ENCODE measurements at places on chromosomes 2 and 18. TPM values are rescaled to one million over a fixed set of nuclear protein-coding genes. Genes with fewer than 3 reads are reported as not detected.

DNA sequence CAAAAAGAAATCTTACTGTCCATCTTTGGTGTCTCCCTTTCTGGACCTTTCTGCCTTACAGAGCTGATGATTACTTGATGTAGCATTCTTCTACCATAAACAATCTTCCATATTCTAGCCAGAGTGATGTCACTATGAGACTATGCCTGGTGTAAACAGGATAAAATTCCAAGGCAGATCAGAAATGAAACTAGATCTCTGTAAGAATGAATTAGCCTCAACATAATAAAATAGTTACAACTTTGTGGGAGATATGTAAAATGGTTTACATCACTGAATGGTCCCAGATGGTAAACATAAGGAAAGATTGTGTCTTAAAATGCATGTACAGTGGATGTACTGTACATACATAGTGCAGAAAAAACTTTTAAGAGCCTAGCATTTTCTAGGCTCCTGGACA lies 112.3 kb upstream of the ZNF521 start:
- DNase-seq: no peak

DNA sequence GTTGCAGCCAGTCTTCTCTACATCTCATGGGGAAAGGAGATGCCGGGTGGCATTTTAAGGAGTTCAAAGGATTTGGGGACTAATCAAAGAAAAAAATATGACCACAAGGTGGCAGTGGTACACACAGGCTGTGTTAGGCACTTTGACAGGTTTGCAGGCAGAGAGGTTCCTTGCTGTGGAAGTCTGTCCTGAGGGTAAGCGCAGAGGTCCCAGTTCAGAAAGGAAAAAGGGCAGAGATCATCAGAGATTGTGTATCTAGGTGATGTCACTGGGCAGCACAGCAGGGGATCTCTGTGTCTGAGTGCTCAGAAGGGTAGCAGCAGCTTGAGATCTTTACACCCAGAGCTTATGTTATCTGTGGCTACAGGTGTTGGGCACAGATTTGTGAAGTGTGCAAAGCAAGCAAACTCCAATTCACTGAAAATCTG lies 231.4 kb downstream of the LRRTM1 start:
- DNase-seq: peak; percentile 5

DNA sequence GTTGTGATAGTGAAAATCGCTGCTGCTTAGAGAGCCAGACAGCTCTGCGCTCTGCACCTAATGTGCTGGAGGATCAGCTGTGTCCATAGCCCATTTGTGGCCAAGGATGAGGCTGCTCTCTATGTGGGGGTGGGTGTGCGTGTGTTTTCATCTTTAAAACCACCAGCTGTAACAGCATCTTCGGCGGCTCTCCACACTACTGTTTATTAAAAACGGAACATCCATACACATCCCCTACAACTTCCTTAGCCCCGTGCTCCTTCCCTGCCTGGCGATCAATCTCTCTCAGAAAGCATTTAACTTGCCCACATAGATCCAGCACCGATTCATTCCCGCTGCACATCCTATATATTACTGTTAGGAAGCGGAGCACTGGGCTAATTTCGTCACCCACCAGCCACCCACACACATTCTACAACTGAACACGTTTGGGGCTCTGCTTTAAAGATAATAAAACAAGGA lies 1.6 kb downstream of the CELF4 start:
- DNase-seq: no peak

DNA sequence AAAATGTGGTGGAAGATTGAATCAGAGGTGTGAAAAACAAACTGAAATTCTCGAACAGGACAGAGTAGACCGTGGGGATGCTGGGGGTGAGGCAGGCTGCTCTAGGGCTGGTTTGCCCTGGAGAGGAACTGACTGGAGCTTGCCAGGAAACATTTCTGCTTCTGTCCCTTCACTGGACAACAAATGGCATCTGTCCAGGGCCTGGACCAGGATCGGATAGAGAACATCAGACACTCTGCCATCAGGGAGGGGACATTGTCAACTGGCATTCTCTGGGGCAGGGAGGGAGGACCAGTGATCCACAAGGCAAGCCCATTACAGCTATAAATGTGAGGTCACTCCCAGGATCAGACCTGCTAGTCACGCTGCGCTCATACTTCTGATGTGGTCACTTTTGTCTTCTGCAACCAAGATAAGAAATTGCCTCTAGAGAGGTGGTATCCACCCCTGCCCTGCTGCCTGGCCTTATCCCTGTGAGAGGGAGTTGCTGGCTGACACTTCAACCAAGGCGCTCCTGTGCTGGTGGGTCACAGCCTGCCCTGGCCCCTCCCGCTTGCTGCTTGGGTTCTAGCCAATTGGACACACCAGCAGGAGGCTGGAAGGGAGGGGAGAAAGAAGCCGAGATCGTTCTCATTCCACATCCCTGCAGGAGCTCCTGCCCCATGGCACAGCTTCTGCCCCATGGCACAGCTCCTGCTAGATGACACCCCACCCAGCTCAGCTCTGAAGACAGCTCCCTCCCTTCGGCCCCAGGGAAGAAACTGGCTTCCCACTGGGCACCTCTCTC lies 8.7 kb downstream of the NPPC start:
- no peak for DNase-seq

DNA sequence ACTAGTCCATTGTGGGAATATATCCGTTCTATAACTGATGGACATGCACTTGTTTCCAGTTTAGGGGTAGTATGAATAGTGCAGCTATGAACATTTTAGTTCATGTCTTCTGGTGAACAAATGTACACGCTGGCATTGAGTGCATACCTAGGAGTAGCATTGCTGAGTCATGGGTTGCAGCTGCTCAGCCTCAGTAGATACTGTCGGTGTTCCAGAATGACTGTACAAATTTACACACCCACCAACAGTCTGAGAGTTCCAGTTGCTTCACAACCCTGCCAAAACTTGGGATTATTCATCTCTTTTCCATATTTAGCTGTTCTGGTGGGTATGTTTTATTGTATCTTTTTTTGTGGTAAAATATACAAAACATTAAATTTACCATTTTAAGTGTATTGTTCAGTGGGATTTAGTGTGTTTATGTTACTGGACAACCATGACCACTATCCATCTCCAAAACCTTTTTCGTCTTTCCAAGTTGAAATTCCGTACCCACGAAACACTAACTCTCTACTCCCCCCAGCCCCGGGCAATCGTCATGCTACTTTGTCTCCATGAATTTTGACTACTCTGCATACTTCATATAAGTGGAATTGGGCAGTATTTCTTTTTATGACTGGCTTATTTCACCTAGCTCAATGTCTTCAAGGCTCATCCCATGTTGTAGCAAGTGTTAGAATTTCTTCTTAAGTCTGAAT lies 281.0 kb downstream of the PRKCE start:
- DNase-seq: no peak

DNA sequence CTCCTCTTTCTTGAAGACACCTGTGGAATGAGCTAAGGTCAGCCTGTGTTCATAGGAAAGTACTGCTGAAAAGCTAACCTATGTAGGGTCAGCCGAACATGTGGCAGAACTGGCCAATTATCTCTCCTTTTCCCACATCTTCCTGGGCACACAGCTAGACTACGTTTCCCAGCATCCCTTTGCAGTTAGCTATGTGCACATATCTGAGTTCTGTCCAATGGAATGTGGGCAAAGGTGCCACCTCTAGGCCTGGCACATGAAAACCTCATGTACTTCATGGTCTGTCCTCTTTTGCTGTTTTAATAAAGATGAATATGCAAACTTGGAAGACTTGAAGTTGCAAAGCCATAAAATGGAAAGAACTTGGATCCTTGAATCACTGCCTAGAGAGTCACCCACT lies 352.6 kb downstream of the TNS1 start:
- DNase-seq: no peak

DNA sequence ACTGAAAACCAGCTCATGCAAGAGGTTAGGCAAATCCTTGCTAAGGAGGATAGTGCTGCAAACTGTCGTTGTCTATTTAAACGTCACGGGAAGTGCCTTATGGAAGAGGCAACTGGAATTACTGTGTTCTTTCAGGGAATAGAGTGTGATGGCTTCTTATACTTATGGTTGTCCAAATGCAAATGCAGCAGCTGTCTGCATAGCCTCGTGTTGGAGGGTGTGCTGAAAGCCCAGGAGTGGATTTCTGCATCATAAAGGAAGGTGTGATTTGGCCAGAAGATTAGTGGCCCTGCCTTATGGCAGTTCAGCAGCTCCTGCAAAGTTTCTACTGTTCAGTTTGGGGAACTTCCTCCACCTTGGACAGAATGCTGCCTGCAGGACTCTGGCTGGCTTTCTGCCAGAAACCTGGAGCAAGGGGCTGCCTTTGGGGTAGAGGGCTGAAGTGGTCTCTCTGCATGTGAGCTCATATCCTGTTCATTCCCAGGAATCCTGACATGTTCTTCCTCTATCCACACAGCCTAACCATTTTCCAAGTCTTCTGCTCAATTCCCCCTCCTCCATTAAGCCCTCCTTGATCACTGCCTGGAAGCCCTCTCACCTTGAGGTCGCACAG lies 321.2 kb upstream of the CXCR4 start:
- DNase-seq: no peak

- DNase-seq: no peak
Measured at GRCh38 chr2:154381931-154382794, 316.3 kb upstream of the KCNJ3 start.

DNA sequence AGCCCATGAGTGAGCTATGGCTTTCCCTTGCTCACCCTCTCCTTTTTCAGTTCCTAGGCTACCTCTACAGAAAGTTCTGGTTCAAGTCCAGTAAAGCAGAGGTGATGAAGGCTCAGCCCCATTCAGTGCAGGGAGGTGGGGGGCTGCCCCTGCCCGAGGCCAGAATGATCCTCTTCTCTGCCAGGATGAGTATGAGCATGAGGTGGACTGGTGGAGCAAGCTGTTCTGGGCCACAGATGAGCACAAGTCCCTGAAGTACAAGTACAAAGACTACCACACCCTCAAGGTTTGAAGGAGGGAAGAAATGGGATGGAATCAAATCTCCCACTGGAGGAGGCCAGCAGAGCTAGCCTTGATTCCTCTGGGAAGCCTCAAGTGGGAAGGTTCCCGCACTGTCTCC lies 42.4 kb downstream of the LMAN2L start:
- DNase-seq: no peak

DNA sequence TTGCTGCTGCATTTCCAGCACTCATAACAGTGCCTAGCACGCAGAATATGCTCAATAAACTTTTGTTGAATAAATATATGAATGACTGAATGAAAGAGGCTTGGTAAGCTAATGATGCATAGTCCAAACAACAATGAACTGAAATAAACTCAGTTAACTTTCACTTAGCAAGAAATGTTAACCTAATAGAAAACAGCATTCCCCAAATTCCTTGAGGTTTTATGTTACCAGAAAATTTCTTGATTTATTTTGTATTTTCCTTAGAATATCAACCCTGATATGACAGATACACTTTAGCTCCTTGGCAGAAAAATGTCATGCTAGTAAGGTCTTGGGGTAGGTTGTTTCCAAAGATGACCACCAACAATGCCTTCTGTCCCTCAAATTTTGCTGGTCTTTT lies 217.4 kb downstream of the KCNE4 start:
- no peak for DNase-seq

- DNase-seq: no peak
Measured at GRCh38 chr18:51235009-51235789, 37.7 kb upstream of the MEX3C start.

DNA sequence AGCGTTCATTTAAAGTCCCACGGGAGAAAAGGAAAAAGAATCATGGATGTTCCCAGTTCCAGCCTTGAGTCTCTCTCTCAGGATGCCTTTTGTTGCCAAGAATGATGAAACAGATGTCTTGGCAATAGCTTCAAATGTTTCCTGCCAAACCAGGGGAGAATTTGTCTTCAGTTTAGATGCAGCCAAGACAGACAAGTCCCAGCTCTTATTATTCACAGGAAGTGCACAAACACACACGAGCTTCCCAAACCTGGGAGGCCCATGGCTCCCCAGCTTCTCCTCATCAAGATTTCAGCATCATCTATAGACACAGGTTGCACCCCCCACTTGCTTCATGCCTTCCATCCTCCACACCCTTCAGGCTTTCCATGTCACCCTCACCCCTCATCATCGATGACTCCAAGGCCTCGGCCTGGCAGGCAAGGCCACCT lies 45.9 kb downstream of the HS1BP3 start:
- peak; percentile 68 for DNase-seq

Gene PSMD1
- 73.1 TPM for total RNA-seq

Gene GAL3ST2
- total RNA-seq: not detected

All from prostate gland (tissue), 2 donors.